ENCODE measurements at places on chromosomes 7 and 10.

GRCh38 chr10:110426294-110427181 lies 71.2 kb upstream of the DUSP5 start:
- DNase-seq: no peak

DNA sequence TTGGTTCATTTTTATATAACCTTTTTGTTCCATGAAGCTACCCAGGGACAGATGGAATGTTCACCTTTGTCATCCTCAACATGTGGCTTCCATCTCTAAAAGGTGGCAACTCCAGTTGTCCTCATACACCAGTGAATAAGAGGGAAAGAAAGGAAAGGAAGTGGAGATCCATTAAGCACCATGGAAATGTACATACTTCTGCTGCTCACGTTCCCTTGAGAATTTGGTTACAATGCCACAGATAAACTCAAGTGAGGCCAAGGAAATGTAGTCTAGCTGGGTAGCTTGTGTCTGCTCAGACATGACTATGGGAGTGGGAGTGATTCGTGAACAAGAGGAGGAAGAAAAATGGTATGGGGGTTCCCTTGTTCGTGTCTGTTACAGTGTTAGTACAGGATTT lies 237.1 kb upstream of the FAM3C start:
- DNase-seq: no peak

DNA sequence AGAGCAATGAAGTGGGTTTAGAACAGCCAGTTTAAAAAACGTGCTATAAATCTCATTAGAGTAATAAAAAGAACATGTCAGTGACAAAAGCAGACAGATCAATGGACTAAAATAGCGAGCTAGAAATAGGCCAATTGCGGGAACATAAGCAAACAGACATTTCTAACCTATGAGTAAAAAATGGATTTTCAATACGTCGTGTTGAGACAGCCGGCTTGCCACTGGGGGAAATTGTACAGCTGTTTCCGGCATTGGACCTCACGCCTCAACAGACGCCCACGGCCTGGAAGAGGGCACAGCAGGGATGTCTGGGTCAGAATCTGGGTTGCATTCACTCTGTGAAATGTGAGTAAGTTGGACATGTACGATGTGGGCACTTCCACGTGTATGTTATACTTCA lies 92.9 kb downstream of the SVOPL start:
- DNase-seq: no peak

DNA sequence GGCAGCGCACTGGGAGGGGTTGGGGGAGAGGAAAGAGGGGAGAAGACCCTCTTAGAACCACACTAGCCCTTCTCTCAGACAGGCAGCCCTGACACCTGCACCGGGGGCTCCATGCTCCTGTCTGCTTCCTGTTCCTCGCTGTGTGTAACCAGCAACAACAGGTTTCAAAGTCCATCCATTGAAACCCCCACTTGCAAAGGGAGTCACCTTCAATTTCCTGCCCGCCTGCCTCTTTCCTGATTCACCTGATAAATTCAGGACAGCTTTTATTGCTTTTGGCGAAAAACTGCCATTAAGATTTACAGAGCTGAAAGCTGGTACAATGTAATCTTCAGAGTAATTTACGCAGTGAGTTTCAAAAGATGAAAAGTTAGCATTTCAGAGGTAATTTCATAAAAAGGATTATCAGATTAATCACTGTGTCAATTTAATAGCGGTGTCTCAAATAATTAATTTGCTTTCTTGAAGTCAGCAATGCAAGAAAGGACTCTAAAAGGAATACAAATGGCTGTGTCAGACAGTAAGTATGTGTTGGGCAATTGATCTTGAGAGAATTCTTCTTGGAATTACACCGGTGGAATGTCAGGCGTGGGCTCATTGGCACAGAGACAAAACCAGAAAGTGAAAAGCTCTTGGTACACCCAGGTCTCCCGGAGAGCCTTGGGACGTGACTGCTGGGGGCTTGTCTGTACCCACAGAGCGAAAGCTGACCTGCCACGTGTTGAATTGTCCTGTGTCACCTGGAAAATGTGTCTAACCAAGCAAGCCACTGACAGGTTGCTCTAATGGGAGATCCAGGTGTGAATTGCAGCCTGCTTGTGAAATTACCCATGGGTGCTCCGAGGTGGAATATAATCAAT lies 60.7 kb downstream of the TMEM209 start:
- DNase-seq: no peak

GRCh38 chr10:12973149-12973718 lies 28.3 kb downstream of the CCDC3 start:
- DNase-seq: no peak

- no peak for DNase-seq
These were observed at the start of gene EPHB6 for GRCh38 chr7:142854372-142855113. Gene EPHB6, plus strand, starts transcription at chr7:142855076. Its CDS starts 8,152 bp downstream, at chr7:142863228.

DNA sequence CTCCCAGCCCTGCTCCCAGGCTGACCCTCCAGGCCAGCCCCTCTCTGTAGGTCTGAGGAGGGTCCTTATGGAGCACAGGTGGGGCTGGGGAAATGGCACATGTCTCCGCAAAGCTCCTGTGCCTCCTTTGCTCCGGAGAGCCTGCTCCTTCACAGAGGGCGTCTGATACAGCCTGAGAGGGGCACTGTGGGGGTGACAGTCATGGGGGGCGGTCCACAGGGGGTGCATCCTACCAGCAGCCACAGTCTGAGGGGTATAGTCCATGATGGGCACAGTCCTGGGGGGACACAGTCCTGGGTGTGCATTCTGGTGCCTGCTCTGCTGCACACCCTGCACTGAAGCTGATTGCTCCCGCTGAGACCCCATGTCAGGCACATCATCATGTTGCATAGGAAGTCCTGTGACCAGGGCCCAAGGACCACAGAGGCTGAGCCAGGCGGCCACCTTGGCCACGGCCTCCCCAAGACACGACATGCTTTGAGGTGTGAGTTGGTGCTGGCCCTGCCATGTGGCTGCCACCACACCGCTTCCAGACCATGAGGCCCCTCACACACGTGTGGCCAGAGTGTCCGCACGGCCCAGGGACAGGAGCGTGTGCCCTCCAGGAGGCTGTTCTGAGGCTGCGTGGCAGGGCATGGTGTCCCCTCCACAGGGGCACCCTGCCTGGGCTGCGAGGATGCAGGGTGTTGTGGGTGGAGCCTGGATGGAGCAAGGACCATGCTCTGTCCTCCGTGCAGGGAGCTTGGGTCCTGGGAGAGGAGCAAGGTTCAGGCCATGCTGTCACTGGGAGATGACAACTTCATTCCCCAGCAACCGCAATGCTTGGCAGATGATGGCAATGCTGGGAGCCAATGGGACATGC lies 59.2 kb downstream of the PWWP2B start:
- no peak for DNase-seq

DNA sequence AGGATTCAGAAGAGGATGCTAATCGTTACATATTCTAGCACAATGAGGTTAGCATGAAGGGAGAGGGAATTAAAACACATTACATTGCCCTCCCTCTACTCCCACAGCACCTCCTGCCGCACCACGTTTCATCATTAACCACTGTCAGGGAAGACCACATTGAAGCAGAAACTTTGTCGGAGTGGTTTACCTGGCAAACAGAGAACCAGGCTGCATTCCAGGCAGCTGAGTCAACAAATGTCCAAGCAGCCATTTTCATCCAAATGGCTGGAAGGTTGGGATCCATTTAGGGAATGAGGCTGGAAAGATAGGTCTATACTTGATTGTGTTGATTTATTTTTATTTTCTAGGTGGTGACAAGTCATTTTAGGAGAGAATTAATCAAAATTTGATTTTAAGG lies 273.6 kb downstream of the DYNC1I1 start:
- DNase-seq: peak; percentile 62

GRCh38 chr10:78178940-78179339 lies 145.3 kb downstream of the RPS24 start:
- no peak for DNase-seq

DNA sequence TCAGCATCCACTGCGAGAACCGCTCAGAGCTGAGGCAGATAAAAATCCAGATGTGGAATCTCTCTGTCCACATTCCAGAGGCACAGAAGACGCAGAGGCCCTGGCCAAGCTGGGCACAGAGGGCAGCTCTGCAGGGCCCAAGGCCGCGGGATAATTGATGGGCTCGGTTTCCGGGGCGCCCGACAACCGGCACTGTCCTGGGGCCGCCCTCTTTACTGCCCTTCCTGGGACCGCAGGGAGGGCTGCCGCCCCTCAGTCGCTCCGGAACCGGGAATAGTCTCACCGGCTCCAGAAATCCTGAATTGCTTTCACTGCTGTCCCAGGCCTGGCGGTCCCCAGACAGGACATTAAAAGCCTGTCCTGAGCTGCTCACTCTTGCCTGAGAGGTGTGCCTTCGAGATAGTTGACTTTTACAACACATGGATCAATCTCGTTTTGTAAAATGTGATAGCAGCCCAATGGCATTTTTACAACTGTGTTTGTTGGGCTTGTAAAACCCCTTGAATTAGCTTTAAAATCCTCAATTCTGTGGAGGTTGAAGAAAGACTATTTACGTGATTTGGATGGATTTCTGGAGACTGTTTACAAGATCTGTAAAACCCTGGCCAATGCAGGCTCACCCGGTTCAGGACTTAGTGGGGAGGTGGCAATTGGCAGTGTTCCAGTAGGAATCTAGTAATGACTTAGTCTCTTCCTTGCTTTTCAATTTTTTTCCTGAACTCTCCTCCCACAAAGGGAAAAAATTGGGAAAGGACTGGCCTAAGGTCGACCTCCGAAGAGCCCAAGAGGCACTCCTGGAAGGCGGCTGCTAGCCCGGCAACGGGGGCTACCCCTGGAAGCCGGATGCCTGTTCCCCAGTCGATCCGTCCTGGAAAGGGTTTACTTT lies 1.4 kb upstream of the HOXA6 start:
- DNase-seq: peak; percentile 63

DNA sequence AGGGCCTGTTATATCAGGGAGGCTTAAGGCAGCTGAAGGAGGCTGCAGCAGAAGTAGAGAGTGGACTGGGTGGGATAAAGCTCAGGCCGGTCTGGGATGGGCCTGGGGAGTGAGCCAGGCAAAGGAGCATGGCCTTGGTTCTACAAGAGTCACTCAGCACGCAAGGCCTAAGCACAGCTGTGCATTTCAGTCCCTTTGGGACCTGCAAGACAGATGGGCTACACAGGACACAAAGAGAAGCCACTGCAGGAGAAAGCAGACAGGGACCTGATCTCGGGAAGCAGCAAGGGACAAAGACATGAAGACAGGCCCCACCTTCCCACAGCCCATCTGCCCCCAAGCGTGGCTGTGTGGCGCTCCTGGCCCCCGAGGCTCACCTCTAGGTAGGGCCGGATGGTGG lies 29.4 kb downstream of the RRP12 start:
- DNase-seq: no peak

DNA sequence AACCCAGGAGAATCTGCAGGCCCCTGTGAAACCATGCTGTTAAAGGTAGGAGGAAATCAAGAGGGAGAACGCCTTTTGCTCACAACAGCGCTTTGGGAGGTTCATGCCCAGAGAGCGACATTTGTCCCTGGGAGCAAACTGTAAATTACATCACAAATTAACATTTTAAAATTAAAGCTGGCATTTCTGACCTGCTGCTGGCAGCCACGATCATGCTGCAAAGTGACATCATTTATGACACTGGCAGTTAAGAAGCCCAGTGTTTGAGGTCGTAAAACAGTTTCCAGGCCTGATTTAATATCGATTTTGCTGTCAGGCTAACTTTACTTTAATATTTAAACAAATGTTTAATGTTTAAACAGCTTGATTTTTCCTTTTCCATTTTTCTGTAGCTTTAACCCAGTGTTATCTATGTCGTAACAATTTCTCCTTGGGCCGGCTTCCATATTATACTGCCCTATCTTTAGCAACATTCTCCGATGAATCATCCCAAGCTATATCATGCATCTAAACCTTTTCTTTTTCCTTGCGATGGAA lies 86.5 kb upstream of the NPVF start:
- DNase-seq: no peak
